ENCODE measurements at places on chromosomes 5 and 9.

- DNase-seq = no peak
These were observed 228.2 kb downstream of the MAN2A1 start for GRCh38 chr5:109917966-109918365.

DNA sequence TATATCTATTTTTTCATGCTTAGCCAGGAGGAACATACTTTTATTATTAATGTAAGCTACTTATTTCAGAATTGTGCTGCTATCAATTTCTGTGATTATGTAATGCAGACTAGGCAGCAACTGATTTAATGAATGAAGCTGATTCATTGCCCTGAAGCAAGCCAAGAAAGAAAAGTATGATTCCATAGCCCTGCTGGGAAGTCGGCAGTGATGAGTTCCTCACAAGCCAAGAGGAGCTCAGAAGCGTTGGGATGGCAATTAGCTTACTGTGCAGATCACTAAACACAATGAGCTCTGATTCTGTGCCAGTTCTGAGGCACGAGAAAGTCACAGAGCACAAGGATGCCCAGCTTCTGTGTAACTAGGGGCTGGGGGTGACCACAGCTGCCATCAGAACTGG is 254.3 kb upstream of the KLF9 start:
- no peak for DNase-seq

DNA sequence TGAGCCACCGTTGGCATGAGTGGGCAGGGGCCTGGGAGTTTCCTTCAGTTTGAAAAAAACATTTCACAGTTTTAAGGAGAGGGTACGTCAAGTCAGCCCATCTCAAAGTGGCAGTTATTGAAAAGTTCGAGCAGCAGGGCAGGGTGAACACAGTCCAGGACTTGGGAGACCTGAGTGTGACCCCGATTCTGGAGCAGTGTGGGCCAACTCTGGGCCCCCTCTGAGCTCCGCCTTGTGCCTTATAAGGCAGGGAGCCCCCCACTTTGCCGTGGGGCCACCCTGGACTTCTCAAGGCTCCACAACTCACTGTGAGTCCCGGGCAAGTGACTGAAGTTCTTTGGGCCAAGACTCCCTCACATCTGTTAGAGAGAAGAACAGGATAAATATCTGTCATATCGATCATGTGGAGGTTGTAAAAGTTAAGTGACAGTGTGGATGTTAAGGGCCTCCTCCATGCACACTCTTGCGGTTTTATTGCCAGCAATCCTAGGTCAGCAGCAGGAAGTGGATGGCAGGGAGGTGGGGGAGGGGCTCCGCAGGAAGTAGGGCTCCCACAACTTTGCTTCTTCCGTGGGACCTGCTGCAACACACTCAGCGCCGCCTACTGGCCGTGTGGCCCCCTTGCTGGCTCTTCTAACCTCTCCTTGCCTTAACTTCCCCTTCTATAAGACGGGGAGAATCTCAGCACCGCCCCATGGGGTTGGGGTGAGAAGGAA is 38.4 kb downstream of the HRH2 start:
- DNase-seq = peak; percentile 32

DNA sequence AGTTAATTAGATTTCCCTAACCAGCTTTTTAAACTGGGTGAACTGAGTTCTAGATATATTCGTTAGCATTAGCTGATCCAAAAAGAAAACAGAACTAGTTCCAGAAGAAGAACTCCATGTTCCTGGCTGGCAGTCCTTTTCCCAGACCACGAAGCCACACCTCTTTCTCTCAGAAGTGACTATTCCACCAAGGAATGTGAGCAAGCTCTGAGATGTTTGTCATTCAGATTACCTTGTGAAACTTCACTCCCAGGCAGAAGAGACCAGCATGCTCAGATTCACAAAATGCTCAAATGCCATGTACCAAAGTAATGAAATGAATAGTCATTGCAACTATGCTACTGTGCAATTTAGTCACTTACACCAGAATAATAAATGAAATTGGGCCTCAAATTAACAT is 4.4 kb upstream of the SSBP2 start:
- no peak for DNase-seq

GRCh38 chr9:136052991-136053756 is 41.9 kb downstream of the NACC2 start:
- peak; percentile 28 for DNase-seq

- no peak for DNase-seq
These were observed 62.7 kb upstream of the RXRA start for GRCh38 chr9:134263596-134263995.

DNA sequence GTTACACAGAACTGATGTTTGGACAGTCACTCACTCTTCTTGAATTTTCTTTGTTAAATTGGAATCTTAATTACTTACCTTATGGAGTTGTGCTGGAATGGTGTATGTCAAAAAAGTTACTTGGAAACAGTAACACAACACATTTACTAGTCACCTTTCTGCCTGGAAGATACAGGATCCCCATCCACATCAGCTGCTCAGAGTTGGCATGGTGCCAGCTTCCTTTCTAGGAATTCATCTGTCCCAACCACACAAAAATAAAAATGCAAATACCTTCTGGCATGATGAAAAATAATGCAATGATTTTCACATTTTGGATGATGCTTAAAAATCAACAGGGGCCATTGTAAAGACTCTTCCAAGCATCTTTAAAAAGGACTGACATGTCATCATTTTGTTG is 341.5 kb downstream of the TMEM38B start:
- no peak for DNase-seq

DNA sequence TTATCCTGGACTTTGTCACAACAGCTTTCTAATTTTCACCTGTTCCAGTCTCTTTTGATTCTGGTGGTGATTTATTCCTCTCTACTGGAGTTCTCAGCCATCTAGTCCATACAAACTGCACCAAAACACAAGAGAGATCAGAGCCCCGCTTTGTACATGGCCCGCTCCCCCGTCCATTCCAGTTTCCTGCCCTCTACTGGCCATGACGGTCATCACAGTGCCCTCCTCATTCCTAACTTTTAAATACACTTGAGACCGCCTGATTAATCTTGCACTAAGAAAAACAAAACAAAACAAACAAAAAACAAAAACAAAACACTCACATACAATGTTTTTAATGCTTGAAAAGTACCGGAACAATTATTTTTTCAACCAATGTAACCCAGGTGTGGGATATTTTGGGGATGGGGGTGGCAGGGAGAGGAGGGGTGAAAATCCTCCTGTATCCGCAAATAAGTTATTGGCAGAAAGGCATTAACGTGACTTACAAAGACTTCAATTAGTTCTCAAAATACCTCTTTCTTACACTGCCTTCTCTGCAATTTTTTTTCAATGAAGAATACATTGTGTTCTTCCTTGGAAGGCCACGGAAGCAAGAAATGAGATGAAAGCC is 84.8 kb upstream of the PAM start:
- DNase-seq = no peak

DNA sequence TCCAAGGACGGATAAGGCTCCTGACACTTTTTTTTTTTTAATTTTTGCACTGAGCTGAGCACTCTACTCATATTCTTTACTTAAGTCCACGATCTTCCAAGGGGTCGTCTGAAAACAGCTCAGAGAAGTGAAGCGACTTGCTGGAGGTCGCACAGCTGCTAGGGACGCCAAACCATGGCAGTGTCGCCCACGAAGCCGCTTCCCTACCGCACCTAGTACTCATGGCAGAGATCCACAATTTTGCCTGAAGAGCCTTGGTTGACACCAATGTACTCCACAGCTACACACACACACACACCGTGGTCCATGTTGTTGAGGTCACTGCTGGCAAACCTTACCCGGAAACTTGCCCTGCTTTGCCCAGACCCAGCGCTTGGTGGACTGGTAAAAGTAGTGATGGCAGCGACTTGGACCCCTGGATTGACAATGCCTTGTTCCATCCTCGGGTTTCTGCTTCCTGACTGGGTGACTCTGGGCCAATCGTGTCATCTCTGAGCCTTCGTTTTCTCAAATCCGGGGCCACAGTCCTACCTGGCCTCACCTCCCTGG is 521 bp upstream of the SLIT3 start:
- peak; percentile 59 for DNase-seq

All from retina (tissue), 1 donor.